Activated CD8-positive, alpha-beta memory T cell treated with anti-CD3 and anti-CD28 coated beads, Interleukin-2, amount 10 ng/mL, durations not matched to agents 7 days and 5 days (primary cell): ENCODE measurements at places on chromosomes 5 and 9. TPM values are rescaled to one million over a fixed set of nuclear protein-coding genes. Genes with fewer than 3 reads are reported as not detected.

Gene CYSRT1
- total RNA-seq: 0.53 TPM

Gene PRDM9
- total RNA-seq: not detected

Gene PCSK1
- not detected for total RNA-seq

Gene SLC45A2
- not detected for total RNA-seq

Gene MED7
- 15.8 TPM for total RNA-seq

Gene BTNL8
- 1.7 TPM for total RNA-seq

Gene SELENOP
- 0.12 TPM for total RNA-seq

Gene SCGB3A1
- total RNA-seq: not detected

Gene C8G
- 1.7 TPM for total RNA-seq

Gene PCDHB5
- total RNA-seq: not detected

Gene HAVCR2
- total RNA-seq: 51.9 TPM

Gene GPSM1
- total RNA-seq: 4.5 TPM

Gene OBP2B
- not detected for total RNA-seq

Gene PGM5
- total RNA-seq: not detected

Gene RACK1
- total RNA-seq: 1,861 TPM
